ENCODE measurements at places on chromosomes 6 and 20.

- no peak for DNase-seq
Observed at GRCh38 chr6:14743474-14744211, 502.2 kb upstream of the JARID2 start.

- no peak for DNase-seq
Observed at GRCh38 chr20:53419693-53420460, 173.8 kb downstream of the ZNF217 start.

DNA sequence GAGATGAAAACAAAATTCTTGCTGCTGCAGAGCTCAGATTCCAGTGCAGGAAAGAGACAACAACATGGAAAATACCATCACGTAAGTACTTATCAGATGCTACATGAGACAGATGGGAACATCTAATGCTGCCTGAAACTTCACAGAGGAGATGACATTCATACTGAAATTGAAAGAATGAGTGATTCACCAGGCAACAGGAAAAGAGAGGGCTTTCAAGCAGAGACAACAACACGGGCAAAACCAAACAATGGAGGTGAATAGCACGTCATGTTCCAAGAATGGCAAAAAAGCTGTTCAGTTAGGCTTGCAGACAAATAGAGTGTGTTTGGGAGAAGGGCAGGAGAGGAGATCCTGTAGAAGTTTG is 39.3 kb downstream of the GTF2H5 start:
- DNase-seq, result no peak

DNA sequence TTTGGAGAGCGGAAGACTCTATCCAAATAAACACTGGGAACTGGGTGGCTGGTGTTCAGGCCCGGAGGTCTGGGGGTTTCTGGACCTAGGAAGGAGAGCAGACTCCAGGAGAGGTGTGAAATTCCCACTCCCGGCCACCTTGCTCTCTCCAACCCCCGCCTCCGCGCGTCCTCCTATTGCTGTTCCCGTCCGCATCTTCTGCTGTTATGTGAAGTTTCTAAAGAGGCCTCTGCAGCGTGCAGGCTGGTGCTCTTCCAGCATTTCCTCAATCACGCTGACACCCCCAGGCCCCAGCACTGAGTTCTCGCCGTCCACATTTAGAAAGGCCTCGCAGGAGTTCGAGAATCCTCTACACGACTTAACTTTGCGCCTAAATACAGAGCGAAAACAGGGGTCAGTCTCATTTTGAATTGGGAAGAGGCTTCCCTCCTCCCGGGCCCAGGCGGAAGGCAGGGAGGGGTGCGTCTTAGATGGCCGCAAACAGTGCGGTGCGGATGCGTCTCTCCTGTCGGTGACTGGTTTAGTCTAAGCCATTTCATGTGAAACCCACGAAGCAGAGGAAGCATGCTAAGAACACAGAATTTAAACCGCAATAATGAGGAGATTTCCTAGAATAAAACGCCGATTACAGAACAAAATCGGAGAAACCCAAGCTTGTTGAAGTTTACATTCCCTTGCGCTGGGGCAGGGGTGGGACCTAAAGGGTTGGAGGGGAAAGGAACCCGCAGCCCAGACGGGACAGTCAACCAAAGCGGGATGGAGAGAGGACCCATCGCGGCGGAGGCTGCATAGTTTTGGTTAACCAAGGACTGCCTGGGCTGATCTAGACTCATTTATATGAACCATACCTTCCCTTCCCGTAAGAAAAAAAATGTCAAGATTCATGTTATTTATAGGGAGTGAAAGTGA is 4.0 kb upstream of the FOXF2 start:
- no peak for DNase-seq

DNA sequence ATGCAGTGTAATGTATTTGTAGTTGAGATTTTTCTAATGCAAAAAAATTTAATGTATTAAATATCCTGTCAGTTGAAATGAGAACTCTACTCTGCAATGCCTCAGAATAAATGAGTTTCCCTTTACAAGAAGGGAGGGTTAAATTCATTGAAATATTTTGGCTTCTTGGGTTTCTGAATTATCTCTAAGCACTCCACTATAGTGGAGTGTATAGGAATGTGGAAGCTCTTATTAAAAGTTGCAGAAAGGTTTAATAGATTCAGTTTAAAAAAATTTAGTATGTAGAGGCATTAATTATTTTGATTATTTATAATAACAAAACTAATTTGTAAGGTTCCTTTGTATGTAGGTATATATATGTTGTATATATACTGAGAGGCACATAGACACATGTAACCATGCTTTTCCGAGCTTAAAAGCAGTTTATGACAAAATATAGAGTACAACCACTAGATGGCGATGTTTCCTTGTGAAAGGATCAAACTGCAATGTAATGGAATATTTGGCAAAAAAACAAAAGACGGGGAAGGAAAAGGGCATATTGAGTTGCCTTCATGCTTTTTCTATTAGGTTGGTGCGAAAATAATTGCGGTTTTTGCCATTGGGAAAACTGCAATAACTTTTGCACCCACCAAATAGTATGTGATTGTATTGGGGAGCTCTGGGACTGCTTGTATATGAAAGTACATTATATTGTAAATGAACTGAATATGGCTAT is 144.2 kb downstream of the MYO6 start:
- no peak for DNase-seq

GRCh38 chr20:40326784-40327183 is 362.3 kb downstream of the MAFB start:
- no peak for DNase-seq

- DNase-seq, result no peak
Observed at GRCh38 chr6:99882128-99882702, 111.8 kb downstream of the MCHR2 start.

DNA sequence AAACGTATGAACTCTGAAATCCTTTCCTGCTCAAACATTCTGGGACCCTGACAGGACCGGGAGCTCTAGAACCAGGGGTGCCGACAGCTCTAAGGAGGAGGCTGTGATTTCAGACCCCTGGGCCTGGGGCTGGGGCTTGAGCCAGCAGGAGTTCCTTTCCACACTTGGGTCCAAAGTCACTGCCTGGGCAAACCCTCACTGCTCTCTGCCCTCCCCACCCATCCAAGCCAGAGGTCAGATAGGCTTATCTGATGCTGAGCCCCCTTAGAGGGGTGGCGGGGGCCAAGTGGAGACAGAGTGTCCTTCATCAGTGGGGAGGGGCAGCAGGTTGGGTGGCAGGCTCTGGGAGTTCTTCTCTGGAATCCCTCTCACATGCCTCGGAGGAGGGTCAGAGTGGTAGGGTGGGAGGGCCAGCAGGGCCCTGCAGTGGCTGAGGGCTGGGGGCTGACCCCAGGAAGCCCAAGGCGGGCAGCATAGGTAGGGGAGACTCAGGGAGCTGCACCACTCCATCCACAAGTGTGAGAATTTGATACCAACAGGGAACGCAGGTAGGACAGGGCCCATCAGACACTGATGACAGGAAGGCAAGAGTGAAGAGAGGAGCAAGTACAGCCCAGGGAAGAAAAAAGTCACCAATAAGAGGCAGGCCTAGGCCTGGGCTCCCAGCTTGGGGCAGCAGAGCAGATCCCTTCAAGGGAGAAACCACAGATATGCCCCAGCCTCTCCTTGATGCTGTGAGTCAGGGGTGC is 121.0 kb downstream of the MRPL14 start:
- DNase-seq, result no peak

DNA sequence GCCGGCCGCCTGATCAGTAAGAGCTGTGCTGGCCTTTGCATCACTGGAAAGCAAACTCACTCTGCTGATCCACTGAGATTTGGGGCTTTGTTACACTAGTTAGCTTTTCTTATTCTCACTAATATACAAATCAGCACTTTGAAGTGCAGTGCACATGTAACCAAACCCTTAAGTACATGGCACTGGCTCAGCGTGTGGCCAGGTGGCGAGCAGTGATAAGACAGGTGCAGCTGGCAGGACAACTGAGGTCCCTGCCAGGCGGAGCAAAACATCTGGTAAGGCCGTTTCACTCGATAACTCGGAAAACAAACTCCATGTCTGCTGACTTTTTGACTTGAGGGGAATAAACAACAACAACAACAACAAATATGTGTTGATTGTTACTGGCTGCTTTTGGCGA is 11.0 kb downstream of the GFRA4 start:
- DNase-seq, result no peak

DNA sequence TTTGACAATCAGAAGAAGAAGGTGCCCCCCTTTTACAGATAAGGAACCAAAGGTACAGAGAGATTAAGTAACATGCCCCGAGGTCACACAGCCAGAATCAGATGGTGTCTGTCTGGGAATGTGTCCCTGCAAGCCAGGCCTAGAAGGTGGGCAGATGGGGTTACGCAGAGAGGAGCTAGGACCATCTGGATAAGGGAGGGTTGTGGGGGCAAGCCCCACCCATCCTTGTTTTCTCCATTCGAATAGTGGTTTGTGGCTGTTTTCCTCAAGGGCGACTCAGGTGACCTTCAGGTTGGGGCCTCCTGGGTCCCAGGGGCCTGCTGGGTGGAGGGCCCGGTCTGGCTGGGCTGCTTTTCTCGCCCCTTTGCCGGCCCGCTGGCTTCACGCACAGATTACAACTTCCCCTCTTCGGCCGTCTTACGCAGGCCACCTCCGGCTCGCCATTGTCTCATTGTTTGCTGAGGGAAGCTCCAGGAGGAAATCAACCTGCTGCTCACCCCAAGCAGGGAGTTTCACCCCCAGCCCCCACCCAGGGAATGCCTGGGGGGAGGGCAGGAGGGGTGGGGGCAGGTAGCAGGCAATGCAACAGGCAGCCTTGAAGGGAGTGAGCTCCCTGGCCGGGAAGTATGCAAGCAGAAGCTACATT is 30.8 kb upstream of the CSNK2A1 start:
- no peak for DNase-seq

DNA sequence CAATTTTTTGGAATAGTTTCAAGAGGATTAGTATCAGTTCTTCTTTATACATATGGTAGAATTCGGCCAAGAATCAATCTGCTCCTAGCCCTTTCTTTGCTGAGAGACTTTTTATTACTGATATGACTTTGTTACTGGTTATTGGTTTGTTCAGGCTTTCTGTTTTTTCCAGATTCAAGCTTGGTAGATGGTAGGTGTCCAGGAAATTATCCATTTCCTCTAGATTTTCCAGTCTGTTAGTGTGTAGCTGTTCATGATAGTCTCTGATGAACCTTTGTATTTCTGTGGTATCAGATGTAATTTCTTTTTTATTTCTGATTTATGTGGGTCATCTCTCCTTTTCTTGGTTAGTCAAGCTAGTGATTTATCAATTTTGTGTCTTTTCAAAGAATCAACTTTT is 167.6 kb downstream of the GMDS start:
- DNase-seq, result no peak

- DNase-seq, result no peak
Observed at GRCh38 chr6:147707524-147707923, 199.0 kb downstream of the SAMD5 start.

DNA sequence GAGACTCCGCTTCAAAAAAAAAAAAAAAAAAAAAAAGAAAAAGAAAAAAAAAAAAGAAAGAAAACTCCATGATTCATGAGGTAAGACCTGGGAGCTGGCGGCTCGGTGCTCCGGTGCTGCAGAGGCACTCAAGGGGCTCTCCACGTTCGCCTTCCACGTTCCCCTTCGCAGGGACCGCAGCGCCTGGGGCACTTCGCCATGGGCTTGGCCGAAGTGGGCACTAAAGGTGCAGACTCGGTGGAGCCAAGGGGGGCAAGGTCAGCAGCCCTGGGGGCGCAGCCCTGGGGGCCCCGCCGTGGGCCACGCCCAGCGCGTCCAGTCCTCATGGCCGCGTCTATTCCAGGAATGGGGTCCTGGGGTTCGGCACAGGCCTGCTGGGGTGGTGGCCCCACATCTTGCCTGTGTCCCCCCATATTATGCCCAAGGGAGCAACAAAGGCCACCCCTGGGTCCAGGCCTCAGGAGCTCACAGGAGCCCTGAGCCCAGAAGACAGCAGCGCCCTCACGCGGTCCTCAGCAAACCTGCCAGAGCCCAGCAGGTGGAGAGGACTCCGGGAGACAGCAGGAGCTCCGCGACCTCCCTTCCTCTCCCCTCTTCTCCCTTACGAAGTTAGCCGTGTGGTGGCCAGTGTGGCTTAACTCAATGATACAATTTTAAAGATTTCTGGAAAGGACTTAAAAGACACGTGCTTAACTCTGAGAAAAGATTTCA is 21.9 kb downstream of the ZBTB46 start:
- DNase-seq, result no peak

DNA sequence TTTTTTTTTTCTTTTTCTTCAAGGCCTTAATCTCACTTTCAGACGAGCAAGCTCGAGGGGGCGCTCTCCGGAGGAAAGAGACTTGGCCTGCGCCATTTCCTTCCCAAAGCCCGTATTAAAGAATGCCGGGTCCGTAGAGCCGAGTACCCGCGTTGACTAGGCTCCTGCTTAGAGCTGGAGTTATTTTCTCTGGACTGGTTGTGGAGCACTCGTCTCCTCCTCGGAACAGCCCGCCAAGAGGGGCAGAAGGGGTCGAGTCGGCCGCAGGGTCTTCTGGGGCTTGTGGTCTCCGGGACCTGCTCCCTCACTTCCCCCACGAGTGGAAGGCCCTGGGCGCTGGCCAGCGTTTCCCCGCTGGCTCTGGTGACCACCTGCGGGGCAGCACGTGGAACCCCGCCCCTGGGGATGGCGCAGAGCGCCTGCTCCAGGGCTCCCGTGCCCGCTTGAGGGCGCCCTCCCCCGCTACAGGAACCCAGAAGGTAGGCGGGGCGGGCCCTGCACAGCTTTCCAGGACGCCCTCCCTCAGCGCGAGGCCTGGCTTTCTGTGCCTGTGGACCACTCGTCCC is 2.7 kb upstream of the MEI4 start:
- DNase-seq, result peak; percentile 37

DNA sequence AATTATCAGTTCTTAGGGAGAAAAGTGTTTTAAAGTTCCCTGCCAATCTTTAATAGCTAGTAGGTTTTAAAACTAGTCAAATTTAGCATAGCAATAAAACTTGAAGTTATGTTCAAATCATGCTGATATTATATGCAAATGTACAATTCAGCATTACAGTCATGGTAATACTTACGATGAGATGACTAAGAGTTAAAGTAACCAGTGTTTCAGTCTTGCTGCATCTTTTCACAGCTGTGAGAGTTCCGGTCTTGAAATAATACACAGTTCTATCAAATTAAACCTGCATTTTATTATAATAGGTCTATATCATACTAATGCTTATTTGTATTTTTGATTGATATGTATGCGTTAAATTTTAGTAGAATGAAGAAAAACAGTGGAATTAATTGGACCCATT is 26.1 kb downstream of the POPDC3 start:
- no peak for DNase-seq

- DNase-seq, result no peak
Observed at GRCh38 chr6:25023781-25024180, 88.0 kb upstream of the RIPOR2 start.
